Fibroblast of skin of left quadriceps (primary cell): ENCODE measurements at places on chromosomes 6 and 20.

GRCh38 chr6:106063448-106063850, 22.7 kb upstream of the PRDM1 start:
- DNase-seq = no peak

DNA sequence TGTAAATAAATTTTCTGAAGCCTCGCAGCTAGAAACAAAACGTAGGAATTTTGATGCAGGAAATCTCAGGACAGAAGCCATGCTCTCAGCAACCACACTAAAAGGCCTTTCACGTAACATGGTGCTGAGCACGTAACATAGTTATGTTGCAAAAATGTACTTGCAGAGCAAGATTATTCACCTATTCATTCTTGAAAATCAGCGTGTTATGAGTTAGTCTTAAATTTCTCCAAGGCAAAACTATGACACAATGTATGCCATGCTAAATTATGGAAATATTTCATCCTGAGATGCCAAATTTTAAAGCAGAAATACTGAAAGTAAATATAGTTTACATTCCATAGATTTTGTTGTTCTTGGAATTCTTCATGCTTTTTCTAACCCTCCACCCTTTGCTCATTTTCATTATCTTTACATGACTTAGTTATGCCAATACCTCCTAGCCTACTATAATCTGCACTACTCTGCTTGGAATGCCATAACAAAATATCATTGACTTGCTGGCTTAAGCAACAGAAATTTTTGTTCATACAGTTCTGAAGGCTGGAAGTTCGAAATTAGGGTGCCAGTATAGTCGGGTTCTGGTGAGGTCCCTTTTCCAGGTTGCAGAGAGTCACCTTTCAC, 179.8 kb upstream of the BMP5 start:
- DNase-seq = no peak

DNA sequence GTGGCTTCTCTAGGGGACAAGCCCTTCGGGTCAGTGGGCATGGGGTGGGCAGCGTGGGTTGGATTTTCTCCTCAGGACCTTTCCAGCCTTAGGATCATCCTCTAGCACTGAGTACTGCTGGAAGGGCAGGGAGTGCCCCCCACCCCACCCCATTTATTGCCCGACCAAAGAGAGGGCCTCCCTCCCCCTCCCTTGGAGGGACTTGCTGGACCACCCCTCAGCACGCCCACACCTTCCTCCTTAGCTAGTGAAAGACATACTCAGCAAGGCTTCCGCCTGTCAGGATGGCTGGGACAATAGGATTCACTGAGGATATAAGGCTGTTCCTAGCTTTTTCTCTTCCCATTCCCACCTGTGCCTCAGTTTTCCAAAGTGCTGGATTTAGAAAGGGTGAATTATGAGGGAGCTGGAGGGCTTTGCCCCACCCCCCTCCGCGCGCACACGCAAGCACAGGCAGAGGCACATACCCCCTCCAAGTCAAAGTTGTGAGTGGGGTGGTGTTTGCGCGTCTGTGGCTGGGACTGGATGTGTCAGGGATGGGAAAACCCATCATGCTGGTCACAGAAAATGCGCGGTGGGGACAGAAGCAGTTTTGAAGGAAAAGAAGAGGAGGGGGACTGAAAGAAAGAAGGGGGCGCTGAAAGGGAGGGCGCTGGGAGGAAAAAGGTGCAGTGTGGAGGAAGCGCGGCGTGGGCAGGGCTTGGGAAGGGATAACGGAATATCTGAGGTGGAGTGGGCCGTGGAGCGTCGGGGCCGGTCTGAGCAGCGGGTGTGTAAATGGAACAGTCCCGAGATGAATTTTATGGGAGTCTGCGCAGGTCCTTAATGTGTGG, 693 bp upstream of the SLC29A1 start:
- no peak for DNase-seq

DNA sequence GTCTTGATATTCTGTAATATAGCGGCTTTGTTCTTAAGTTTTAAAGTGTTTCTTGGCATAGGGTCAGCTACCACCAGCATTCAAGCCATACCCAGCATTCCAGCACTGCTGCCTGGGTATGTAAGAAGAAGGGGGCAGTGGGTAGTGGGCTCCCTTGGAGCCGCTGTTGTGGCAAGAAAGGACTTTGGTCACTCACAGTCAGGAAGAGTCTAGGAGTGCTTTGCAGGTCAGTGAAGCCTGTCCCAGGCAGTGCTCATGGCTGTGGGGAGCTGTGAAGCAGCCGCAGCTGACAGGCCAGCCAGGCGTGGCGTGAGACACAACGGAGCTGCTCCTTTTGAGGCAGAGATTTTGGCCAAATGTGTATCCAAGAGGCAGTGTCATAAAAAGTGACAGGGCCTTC, 512.0 kb downstream of the CDKAL1 start:
- no peak for DNase-seq

GRCh38 chr6:26156850-26157250, 69.6 kb downstream of the HFE start:
- no peak for DNase-seq

GRCh38 chr20:20277894-20278335, 90.0 kb upstream of the INSM1 start:
- DNase-seq = no peak
